ENCODE measurements at places on chromosomes 5 and 9. TPM values are rescaled to one million over a fixed set of nuclear protein-coding genes. Genes with fewer than 3 reads are reported as not detected.

DEPDC1B gene
- 20.5 TPM for total RNA-seq

PRR16 gene
- total RNA-seq: not detected

PFDN1 gene
- 60.7 TPM for total RNA-seq

PRSS3 gene
- 123 TPM for total RNA-seq

THBS4 gene
- not detected for total RNA-seq

CORO2A gene
- total RNA-seq: 23.6 TPM

WWC1 gene
- 70.1 TPM for total RNA-seq

RANBP3L gene
- not detected for total RNA-seq

LSM11 gene
- 3.0 TPM for total RNA-seq

VPS13A gene
- 10.0 TPM for total RNA-seq

IFNA6 gene
- total RNA-seq: not detected

PCAT7 gene
- total RNA-seq: 1.3 TPM

ZNF367 gene
- 18.7 TPM for total RNA-seq

SEC16A gene
- total RNA-seq: 43.5 TPM

COL15A1 gene
- total RNA-seq: not detected

TLR4 gene
- total RNA-seq: 4.3 TPM

SH3RF2 gene
- 15.9 TPM for total RNA-seq

IL11RA gene
- total RNA-seq: 4.7 TPM

ESM1 gene
- not detected for total RNA-seq

DNM1 gene
- total RNA-seq: 83.8 TPM

PCDHA12 gene
- not detected for total RNA-seq

PCDHB4 gene
- not detected for total RNA-seq

RCL1 gene
- total RNA-seq: 35.1 TPM

PNPLA7 gene
- 0.60 TPM for total RNA-seq

C1QTNF2 gene
- total RNA-seq: 0.18 TPM

ADAMTS16 gene
- not detected for total RNA-seq

TMEM245 gene
- total RNA-seq: 17.1 TPM

TRIP13 gene
- 73.9 TPM for total RNA-seq

OR1Q1 gene
- total RNA-seq: not detected

BHMT2 gene
- not detected for total RNA-seq

GDA gene
- 34.1 TPM for total RNA-seq

ALDOB gene
- 0.16 TPM for total RNA-seq

RANBP17 gene
- 7.5 TPM for total RNA-seq

MLANA gene
- not detected for total RNA-seq

TXNDC8 gene
- not detected for total RNA-seq

STARD4 gene
- total RNA-seq: 24.4 TPM

SLC6A7 gene
- 0.76 TPM for total RNA-seq

CFAP90 gene
- total RNA-seq: not detected

KIF24 gene
- 8.0 TPM for total RNA-seq

NTRK2 gene
- total RNA-seq: not detected

PTPA gene
- total RNA-seq: 210 TPM

PCDH12 gene
- total RNA-seq: not detected

LEAP2 gene
- total RNA-seq: 1.5 TPM

DOCK2 gene
- not detected for total RNA-seq

LCN1 gene
- not detected for total RNA-seq

ANKHD1 gene
- total RNA-seq: 68.9 TPM

MARVELD2 gene
- total RNA-seq: 21.8 TPM

ENTR1 gene
- total RNA-seq: 196 TPM

PPP1R26 gene
- total RNA-seq: 41.0 TPM

PCDHB10 gene
- total RNA-seq: not detected

LHX6 gene
- not detected for total RNA-seq

BTNL8 gene
- total RNA-seq: 0.13 TPM

SLC27A6 gene
- not detected for total RNA-seq

DND1 gene
- total RNA-seq: 2.7 TPM

FREM1 gene
- total RNA-seq: under 0.01 TPM

POLR3G gene
- total RNA-seq: 3.7 TPM

PCDHA9 gene
- not detected for total RNA-seq

SLF1 gene
- total RNA-seq: 4.5 TPM

EGFLAM gene
- not detected for total RNA-seq

All from HT-29 (cell line).